T-helper 2 cell (primary cell): ENCODE measurements at places on chromosomes 13 and 19.
A peak's percentile ranks its signal among the peaks of the same experiment; 100 is the strongest.

DNA sequence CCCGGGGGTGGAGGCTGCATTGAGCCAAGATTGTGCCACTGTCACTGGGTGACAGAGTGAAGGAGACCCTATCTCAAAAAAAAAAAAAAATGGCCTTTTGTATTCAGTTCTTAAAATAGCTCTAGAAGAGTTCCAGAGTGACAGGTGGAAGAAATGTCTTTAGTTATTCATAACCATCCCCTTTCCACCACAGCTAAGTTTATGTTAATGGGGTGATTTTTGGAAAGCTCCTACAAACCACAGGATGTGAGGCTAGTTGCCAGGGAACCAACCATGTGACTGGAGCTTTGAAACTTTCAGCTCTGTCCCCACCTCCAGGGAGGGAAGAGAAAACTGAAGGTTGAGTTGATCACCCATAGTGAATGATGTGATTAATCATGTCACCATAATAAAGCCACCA, 6.9 kb downstream of the ZNF490 start:
- peak; percentile 16 for DNase-seq

GRCh38 chr13:74040200-74040599, 94.0 kb downstream of the KLF12 start:
- DNase-seq, result peak; percentile 4

GRCh38 chr13:34421858-34422475, 520.1 kb upstream of the NBEA start:
- no peak for DNase-seq

- DNase-seq, result no peak
Measured at GRCh38 chr13:30421093-30422053, 920 bp upstream of the UBE2L5 start.

GRCh38 chr13:78602561-78603239, 652 bp downstream of the POU4F1 start:
- DNase-seq, result no peak

- no peak for DNase-seq
Measured at GRCh38 chr19:48918801-48919247, 14.7 kb upstream of the DHDH start.
